Activated T-helper 1 cell treated with anti-CD3 and anti-CD28 coated beads, Interleukin-2, amount 50 U/mL, for 16 hours (primary cell): ENCODE measurements at places on chromosomes 4 and X.

DNA sequence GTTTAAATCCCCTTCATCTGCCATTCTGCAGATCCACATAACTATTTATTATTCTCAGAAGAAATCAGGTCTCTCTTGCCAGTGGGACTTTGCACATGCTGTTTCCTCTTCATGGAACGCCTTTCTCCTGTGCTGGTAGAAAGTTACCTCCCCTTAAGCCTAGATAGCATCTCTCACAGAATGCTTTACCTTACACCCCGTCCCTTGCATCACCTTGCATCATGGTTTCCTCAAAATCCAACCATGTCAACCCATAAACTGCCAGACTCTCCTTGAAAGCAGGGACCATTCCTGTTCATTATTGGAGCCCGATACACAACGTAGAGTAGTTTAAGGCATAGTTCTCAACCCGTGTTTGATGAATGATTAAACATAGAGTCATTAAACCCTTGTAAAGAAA lies 396.2 kb upstream of the F9 start:
- DNase-seq: no peak

GRCh38 chrX:151737494-151737893 lies 2.9 kb downstream of the CNGA2 start:
- no peak for DNase-seq

DNA sequence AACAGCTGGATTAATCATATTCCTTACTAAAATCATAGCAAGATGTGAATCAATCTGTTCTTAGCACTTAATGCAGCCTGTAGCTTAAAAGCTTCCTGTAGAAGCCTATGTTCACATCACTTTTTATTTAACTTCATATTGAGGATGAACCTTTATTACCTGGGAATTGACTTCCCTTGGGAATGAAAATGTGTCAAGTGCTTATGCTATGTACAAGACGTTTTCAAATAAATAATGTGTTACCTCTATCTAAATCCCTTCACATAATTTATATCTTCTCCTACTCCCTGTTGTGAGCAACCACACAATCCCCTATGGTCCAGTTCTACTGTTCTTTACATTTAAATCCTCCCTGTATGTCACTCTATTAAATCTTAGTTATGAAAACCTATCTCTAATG lies 633.1 kb downstream of the FSTL5 start:
- no peak for DNase-seq

- DNase-seq: no peak
Measured at GRCh38 chr4:14985161-14985560, 17.1 kb upstream of the CPEB2 start.

- DNase-seq: no peak
Measured at GRCh38 chrX:150848914-150849365, 49.5 kb downstream of the CD99L2 start.

- no peak for DNase-seq
Measured at GRCh38 chr4:58272311-58272710, 1162.1 kb upstream of the IGFBP7 start.

DNA sequence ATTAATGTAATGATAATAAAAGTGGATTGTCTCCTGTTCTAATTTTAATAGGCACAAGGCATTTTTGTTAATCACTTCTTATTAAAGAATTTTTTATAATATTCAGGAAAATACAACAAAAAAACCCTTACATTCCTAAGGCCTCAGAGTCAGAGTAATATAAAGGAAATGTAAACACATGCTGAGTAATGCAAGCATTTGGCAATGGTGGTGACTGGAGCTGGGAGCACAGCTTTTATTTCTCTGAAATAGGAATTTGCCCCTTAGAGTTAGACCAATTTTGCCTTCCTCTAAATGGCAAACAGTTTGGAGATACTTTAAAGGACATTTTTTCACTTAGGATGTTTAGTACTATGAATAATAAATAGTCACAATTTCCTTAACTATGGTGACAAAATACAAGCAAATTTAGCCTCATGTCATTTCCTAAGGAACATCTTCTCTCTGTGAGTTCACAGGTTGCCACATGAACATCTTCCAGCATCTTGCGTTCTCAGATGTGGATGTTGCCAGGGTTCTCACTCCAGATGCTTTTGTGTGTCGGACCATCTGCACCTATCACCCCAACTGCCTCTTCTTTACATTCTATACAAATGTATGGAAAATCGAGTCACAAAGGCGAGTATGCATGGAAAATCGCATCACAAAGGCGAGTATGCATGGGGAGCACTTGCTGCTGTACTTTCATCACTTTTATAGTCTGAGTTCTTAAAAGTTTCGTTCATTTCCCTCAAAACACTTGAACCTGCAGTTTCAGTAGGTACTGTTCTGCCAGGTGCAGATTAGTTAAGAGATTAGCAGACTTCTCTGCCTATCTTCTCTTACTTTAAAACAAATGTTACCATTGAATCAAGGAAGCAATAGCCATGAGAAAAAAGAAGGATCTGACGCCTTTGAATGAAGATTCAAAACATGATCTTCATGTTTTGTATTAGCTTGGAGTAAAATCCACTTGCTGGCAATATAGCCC lies 15.9 kb upstream of the F11 start:
- no peak for DNase-seq
